ENCODE measurements at places on chromosomes 3 and 15.

- DNase-seq: no peak
These were observed 137.8 kb downstream of the DMXL2 start for GRCh38 chr15:51484781-51485180.

GRCh38 chr3:339351-339750 lies 142.8 kb downstream of the CHL1 start:
- DNase-seq: no peak

GRCh38 chr15:67680641-67681040 lies 138.1 kb downstream of the MAP2K5 start:
- no peak for DNase-seq

- no peak for DNase-seq
These were observed 3.6 kb downstream of the KAT2B start for GRCh38 chr3:20043825-20044224.

- no peak for DNase-seq
These were observed 224.5 kb downstream of the MEIS2 start for GRCh38 chr15:36875740-36876334.

- no peak for DNase-seq
These were observed 18.5 kb downstream of the SHQ1 start for GRCh38 chr3:72829701-72830100.

- no peak for DNase-seq
These were observed 197.8 kb downstream of the EBLN2 start for GRCh38 chr3:73259291-73259690.

- no peak for DNase-seq
These were observed 238.4 kb downstream of the NEK10 start for GRCh38 chr3:27130796-27131195.

- DNase-seq: no peak
These were observed 60.9 kb downstream of the SCN10A start for GRCh38 chr3:38755130-38755529.

DNA sequence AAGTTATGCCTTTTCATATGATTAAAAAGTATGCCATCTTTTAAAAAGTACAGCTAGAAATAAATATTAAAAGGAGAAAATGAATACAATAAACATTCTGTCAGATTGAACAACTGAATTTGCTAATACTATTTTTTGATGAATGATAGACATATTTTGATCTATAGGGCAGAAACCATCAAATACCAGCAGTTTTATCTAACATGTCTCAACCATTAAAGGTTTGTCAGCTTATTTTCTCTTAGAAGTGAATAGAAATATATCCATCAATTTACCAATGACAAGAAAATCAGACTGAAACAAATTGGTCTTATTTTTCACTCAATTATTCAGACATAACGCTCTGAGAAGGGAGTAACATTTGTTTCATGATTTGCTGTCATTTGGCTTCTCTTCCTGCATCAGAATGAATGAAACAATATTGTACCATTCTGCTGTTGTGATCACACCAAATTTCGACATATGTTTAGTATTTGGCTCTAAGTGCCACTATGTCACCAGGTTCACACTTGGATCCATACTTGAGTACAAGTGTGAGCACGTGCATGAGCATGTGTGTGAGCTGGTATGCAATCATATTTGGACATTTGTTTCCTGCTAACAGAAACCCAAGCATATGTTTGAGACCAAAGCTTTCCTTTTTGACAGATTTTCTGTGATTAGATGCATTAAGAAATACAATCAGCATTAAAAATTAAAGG lies 86.5 kb downstream of the THRB start:
- no peak for DNase-seq

GRCh38 chr15:25905140-25905539 lies 42.0 kb upstream of the ATP10A start:
- no peak for DNase-seq

- no peak for DNase-seq
These were observed 7.2 kb downstream of the KLHL6 start for GRCh38 chr3:183548262-183548769.

- no peak for DNase-seq
These were observed 24.3 kb downstream of the THBS1 start for GRCh38 chr15:39605146-39605545.
